ENCODE measurements at places on chromosomes 12 and 14.

DNA sequence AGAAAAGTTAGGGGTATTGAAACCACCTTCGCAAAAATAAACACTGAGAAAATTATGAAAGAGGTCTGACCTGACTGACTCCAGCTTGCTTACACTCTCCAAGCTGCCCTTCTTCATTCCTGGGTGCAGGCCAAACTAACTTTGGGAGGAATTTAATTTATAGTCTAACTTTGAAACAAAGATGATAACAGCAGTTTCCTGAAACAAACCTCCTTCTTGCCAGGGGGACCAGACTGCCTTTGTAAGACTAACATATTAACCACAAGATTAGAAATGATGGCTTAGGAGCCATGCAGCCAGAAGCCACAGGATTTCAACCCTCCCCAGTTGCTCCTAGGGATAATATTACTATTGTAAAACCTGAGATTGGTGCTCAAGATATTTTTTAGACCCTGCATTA lies 13.8 kb upstream of the EEA1 start:
- peak; percentile 17 for DNase-seq

DNA sequence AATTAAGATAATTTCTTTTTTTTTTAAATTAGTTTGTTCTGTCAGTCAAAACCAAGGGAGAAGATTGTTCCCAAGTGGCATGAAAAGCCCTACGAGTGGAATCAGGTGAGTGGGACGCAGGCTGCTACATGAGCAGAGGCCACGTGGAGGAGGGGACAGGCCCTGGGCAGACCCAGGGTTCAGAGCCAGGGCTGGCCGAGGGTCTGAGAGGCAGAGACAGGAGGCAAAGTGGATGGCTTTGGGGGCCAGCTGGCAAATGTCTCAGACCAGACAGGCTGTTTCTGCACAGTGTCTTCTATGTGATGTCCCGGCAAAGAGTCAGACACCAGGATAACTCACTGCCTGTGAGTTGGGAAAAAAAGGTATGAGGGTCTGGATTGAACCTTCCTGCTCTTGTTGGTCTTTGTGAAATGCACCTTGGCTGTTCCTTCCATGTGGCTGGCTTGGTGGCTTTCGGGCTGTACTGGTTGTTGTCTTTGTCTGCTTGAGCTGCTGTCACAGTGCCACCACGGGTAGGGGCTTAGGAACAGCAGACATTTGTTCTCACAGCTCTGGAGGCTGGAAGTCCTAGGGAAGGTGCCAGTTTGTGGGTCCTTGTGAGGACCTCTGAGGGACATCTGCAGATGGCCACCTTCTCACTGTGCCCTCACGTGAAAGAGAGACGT lies 35.8 kb upstream of the ASPG start:
- no peak for DNase-seq

GRCh38 chr12:113658006-113658655 lies 186.5 kb upstream of the LHX5 start:
- no peak for DNase-seq

DNA sequence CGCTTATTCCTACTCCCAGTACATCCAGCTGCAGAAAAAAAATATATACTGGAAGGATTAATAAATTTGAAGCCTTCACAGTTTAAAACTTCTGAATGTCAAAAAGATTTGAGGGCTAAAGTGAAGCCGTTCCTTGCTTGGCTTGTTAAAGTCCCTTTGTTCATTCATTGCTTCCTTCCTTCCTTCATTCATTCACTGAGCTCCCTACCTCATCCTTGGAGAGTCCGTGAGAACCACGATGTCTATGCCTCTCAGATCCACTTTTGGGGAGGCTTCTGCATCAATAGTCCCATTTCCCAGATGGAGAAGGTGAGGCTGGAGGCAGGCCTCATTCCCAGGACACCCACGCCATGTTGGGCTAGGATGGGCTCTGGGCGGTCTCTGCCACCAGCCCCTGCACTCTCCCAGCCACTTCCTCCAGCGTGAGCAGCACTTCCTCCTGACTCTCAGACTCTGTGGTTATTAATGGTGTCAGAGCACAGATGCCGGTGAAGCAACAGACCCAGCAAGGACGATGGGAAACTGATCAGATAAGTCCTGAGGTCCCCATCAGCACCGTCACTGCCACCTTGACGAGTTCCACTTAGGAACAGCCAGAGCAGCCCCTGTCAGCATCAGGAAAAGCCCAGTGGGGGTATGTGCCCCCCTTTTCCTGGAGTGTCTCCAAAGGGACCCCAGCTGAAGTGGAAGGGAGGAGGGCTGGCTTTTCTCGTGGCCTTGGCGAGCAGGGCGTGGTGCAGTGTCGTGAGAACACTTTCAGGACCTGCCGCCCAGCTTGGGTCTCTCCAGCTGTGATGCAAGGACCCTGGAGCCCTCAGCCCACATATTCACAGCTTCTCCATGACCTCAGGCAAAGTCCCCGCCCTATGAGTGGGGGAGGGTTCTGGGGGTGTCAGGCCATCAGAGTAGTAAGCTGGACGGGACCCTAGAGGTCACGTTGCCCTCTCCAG lies 21.2 kb downstream of the ASB2 start:
- DNase-seq: no peak

- DNase-seq: no peak
Measured at GRCh38 chr14:47919997-47920396, 244.6 kb upstream of the MDGA2 start.

- DNase-seq: no peak
Measured at GRCh38 chr12:114547636-114548035, 136.3 kb downstream of the TBX3 start.

DNA sequence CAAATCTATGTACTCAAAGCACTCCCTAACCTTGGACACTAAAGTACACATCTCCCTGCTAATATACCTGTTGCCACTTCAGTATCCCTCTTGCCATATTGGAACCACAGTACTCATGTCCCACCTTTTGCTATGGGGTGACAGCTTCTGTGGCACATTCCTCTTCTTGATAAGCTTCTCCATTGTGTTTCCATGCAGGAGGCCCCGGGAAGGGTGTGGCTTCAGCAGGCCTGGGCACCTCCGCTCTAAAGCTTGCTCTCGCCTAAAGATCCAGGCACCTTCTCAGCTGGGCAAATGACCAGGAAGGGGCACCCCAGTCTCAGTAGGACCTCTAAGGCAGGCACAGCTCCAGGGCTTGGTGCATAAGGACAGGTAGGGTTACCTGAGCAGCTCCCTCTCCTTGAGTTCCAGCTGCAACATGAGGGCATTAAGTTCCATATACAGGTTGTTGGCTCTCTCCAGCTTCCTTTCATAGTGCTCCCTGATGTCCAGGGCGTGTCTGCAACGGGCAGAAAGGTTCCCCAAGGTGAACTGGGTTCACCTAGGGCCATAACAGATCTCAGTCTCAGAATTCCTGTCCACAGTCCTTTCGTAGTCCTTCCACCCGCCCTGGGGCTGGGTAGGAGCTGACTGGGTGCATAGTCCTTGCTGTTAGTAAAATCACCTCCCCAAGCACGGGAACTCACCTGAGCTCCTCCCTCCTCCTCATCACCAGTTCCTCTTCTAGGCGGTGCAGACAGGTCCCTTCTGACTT lies 15.9 kb downstream of the MAP3K12 start:
- DNase-seq: no peak

DNA sequence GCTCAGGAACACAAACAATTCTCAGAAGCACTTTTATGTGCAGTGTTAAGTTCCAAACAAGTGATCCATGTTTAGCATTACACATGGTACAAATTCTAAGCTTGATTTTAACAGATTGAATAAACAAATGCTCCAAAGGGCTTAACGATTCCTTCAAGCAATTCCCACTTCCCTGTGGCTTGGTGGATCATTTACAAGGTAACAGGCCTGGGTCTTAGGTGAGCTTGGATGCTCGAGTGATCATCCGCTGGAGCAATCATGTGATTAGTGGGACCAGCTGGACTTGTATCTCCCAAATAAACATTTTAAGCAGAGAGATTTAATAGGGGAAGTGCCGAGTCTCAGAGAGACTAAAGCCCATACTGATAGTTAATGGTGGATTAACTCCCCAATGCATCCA lies 70.7 kb downstream of the CALM1 start:
- no peak for DNase-seq

DNA sequence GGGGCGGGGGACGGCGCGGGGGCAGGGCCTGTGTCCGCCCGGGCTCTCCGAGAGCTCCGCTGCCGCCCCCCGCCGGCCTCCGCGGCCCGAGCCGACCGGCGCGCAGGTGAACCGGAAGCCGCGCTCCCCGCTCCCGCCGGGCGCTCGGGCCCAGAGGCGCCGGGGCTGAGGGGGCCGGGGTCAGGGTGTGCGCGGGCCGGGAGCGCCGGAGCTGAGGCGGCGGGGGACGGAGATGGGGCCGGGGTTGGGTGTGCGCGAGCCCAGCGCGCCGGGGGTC lies 431 bp downstream of the HIP1R start:
- no peak for DNase-seq

- DNase-seq: no peak
Measured at GRCh38 chr12:117643971-117644370, 282.5 kb upstream of the NOS1 start.

GRCh38 chr12:67450441-67450840 lies 181.3 kb downstream of the CAND1 start:
- DNase-seq: no peak

Measured in SK-MEL-5 (cell line).